SIG-M5 (cell line): ENCODE measurements at places on chromosomes 6 and 20.

DNA sequence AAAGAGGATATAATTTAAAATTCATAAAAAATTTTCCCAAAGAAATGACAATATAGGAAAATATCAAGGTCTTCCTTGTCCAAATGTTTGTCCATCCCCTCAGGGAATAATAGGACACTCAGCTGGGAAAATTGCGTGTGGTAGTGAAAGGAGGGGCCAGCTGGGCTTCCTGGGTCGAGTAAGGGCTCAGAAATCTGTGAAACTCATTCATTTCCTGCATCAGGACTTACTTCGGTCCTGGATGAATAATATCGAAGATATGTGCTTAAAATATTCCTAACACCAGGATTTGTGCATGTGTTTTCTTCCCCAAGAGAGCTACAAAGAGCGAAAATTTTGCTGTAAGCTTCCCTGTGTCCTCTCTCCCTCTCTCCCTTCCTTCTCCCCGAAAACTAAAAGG, 118.2 kb upstream of the GJE1 start:
- DNase-seq = no peak

GRCh38 chr6:4280707-4281106, 145.3 kb upstream of the ECI2 start:
- no peak for DNase-seq

DNA sequence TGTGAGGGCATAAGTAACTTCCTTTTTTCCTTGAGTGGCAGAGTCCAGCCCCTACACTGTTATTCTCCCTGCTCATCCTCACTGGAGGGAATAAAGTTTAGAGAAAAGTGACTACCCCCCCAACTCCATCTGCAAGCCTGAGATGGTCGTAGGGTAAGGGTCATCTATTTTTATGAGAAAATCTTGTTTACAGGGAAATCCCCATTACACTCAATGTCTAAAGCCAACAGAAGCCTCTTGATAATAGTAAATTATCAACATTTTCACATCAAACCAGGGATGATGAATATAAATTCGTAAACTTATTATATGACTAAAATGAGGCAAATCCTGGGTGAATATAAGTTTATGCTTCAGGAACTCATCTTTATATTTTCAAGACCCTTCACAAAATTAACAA, 174.0 kb upstream of the KCNK16 start:
- no peak for DNase-seq

DNA sequence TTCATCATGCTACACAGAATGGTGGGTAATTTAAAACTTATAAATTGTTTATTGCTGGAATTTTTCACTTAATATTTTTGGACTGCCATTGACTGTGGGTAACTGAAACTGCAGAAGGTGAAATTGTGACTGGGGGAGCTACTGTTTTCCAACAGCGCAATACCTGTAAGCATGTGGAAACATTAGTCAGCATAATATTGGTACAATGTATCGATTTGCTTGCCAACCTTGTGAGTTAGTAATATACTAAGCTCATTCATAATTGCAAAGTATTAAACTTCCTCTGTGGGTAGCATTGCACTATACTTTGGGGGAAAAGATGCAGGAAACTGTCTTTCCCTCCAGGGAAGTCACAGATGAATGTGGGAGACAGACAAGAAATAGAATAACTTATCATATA, 766.5 kb downstream of the HDGFL1 start:
- DNase-seq = no peak

DNA sequence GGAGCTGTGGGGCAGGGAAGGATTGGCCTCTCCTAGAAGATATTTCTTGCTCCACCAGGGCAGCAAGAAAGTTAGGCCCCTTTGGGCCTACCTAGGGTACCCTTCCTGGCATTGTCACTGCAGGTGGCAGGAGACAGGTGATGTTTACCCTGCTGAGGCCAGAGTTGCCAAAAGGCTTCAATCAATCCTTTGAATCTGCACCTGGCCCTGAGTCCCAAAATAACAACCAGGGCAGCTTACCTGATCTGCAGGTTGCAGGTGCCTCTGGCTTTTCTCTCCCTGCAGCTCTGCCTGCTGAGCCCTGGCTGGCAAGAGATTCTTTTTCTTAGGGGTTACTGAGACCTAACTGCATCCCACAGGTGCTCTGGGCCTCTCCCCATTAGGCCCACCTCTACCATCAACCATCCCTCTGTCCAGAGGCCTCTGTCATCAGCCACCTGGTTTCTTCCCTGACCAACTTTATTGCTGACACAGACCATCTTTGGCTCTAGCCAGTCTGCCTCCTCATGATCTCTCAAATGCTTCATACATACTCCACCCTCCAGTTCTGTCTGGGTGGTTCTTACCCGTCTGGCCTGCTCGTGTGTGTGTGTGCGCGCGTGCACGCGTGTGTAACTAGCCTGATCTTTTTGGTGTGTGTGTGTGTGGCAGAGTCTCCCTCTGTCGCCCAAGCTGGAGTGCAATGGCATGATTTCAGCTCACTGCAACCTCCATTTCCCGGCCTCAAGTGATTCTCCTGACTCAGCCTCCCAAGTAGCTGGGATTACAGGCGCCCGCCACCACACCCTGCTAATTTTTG, 13.7 kb downstream of the BCL2L1 start:
- DNase-seq = no peak

- no peak for DNase-seq
Observed at GRCh38 chr6:143362192-143362558, 88.3 kb downstream of the ADAT2 start.

DNA sequence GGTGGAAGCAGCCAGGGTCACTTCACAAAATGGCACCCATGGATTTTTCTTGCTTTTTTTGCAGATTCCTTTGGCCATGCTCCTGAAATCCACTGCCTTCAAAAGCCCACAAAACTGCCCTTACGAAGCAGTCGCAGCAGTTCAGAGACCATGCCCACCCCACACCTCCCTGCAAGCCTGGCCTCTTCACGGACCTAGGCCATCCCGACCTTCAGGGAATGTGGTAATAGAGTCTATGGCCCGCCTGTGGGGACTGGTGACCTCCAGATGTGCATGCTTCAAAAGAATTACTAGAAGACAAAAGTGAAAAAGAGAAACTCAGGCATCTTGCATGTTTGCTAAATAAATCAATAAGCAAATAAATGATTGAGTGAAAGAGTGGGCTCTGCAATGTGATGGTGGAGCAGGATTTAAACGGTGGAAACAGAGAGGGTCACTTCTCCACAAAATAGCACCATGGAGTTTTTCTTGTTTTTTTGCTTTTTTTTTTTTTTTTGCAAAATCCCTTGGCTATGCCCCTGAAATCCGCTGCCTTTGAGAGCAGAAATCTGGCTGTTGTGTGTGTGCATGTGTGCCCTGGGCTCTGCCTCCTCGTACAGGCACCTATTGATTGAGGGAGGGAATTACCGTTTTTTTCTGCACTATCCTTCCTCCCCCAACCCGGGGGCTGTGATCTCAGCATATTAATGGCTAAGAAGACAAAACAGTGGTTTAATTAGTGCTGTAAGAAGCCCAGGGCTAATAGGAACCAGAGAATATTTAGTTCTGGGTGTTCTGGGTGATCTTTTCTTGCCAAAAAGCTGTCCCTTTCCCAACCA, 107.4 kb downstream of the PXDC1 start:
- no peak for DNase-seq

GRCh38 chr20:9301129-9302090, 213.0 kb upstream of the LAMP5 start:
- no peak for DNase-seq

GRCh38 chr20:46688151-46689081, 828 bp downstream of the TP53RK start:
- DNase-seq = no peak

GRCh38 chr6:113411011-113411410, 446.1 kb upstream of the MARCKS start:
- DNase-seq = no peak

DNA sequence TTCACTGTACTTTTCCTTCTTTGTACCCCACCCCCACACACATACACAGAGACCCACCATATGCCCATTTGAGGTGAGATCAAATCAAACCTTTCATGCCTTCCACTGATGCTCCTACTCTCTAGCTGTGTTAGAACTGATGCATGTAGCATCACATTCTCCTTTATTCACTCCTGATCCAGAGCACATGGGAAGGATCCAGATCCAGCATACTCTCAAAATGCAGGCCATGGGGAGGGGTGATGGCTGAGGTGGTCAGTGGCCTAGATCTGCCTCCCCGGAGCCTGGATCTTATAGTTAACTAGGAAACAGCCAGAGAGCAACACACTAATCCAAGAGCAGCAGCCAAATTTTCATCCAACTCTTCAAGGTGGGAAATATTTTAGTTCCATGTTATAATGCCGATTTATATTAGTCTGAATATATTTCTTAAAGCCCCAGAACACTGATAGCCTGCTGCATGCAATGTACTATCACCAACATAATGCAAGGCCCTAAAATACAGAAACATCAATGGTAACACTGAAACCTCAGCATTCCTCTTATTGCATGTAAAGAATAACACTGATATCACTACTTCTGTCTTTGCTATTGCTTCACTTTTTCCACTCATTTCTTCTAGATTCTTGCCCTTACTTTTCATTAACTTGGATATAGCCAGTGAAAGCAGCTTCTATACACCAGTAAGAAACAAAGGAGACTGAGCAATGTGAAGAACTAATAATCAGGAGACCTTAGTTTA, 126.8 kb upstream of the BEND6 start:
- DNase-seq = no peak

GRCh38 chr20:775679-776135, 7.4 kb upstream of the SLC52A3 start:
- no peak for DNase-seq

DNA sequence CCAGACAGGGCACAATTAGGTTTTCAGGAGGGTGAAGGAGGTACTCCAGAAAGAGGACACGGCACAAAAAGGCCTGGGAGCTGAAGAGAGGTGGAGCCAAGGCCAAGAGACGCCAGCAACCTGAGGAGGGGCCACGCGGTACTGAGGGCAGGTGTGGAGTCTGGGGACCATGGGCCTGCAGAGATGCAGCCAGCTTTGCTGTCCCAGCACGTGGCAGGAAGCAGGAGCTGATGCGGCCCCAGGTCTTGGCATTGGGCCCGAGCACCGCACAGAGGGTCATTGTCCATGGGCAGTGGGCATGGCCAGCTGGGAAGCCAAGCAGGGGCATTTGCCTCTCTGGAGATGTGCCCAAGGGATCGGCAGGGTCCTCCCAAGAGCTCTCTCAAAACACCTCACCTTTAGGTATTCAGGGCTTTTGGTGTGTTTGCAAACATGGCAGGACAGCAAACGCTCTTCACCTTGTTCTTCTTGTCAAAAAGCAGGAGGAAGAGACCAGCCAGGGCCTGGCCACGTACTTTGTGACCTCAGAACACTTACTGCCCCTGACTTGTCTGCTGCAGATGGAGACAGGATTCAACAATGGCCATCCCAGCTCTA, 1.4 kb upstream of the BPIFB1 start:
- no peak for DNase-seq

DNA sequence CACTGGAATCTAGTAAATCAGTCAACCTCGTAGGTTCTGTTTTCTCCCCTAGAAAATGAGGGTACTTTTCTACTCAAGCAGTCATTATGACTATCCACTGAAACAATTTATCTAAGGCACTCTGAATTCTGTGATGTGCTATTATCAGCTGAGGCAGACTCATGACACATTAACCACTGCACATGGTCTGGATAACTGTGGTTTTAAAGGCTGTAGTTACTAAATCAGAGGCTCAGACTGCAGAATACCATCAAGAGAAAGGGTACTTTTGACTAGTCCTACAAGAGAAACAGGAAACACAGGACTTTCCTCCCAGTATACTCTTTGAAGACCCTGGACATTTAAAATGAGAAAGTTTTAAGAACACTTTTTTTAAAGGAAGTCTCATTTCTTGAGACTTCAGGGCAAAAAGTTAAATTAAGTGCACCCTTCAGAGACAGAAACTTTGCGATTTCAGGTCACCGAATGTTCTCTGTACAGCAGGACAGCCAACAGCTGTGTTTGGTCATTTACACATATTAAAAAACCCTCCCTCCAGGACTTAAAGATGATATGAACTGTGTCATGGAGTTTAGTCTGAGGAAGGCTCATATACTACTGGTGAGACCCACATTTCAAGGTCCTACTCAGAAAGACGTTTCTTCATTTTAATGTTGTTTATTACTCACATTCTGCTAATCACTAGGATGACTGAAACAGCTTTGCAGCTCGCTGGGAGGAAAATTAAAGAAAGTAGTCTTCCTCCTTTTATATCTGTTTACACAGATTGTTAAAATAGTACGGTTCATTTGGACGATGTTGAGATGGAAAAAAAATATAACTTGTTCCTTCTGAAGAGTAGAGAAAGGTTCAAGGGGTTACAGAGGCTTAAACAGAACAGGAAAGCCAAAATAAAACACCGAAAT, 19.9 kb downstream of the ATXN1 start:
- DNase-seq = no peak

DNA sequence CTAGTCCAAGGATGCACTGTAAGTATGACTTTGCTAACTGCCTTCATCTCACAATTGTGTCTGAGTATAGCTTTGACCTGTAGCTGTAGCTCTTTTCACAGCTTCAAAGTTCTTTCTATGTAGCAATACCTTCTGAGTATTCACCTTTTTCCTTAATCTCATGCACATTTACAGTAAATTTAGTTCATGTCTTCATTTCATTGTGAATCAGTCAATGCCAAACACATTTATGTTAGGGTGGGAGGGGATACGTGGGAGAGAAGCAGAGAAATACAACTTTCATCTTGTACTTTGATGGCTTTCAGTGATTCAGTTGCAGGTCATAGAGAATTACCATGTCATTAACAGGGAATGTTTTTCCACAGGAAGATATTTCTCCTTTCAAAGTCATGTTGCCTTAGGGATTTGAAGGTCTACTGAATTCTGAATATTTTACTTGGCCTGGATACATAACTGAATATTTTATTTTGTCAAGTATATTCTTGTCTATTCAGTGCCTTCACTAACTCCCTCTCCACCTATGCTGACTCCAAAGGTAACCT, 119.2 kb downstream of the TINAG start:
- no peak for DNase-seq

DNA sequence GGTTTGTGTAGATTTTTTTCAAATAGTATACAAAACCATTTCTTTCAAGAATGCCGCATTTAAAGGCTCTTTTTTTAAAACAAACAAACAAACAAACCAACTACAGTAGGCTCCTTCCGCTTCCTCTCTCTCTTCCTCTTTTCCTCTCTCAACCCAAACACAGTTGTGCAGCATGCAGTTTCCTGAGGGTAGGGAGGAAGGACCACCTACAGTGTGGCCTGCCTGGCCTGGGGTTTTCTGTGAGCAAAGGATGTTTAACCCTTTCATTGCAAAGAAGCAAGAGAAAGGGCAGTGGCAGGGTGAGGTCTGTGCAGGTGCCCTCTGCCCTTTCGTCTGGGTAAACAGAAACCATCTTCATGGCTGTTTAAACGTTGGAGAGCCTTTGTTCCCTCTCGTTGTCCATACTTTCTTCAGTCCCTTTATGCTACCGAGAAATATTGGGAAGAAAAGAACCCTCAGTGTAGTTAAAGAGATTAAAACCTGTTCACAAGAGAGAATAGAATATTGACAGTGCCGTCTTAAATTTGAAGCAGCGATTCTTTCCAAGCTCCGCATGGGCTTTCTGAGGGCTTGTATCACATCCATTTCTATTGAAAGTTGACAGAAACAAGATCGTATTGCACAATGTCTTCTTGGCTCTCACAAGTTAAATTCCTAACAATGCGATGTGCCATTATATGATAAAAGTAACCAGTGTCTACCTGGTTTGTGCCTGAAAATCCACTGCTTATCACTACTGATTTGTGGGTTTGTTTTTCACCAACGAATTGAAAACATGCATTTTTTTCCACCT, 215.5 kb upstream of the SNX9 start:
- no peak for DNase-seq

GRCh38 chr6:134352786-134353480, 35.0 kb upstream of the SGK1 start:
- DNase-seq = no peak

- DNase-seq = no peak
Observed at GRCh38 chr6:41727705-41728072, 7.7 kb downstream of the TFEB start.

- DNase-seq = no peak
Observed at GRCh38 chr6:10555625-10556309, 34.6 kb downstream of the GCNT2 start.
